ENCODE measurements at places on chromosomes 12 and 14.

DNA sequence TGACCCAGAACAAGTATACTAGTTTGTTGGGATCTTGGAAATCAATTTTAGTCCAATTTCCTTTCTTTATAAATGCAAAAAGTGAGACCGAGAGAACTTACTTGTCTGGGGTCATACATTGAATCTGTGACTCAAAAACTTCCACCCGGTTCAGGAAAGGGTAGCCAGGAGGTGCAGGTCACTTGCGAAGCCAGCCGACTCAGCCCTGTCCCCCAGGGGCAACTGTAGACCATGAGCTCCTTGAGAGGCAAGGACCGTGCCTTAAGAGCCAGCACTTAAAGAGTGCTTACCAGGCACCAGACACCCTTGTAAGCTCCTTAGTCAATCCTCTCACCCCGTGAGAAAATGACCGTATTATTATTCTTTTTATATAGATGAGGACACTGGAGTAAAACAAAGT, 505 bp upstream of the BCDIN3D start:
- no peak for DNase-seq

DNA sequence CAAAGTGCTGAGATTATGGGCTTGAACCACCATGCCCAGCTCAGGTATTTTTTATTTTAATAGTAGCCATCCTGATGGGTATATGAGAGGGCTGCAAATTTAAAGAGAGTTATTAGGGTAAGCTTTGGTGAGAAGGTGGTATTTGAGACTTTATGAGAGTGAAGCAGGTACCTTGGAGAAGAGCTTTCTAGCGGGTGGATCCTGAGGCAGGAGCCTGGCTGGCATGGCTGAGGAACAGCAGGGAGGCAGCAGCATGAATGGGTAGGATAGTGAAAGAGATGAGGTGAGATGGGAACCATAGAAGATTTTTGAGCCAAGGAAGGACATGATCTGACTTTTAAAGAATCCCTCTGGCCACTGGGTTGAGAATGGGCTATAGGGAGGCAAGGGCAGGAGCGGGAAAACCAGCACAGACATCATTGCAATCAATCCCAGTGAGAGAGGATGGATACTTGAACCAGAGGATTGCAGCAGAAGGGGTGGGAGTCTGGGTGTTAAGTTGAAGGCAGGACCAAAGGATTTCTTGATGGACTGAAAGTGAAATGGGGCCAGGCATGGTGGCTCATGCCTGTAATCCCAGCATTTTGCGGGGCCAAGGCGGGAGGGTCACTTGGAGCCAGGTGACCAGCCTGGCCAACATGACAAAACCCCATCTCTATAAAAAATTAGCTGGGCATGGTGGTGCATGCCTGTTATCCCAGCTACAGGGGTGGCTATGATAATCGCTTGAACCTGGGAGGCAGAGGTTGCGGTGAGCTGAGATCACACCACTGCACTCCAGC, 5.7 kb downstream of the SVOP start:
- DNase-seq, result no peak

- peak; percentile 73 for DNase-seq
Measured at GRCh38 chr14:21068521-21069387, 1.4 kb upstream of the ARHGEF40 start.

GRCh38 chr12:26298785-26299621, 103.6 kb downstream of the SSPN start:
- DNase-seq, result peak; percentile 83

GRCh38 chr12:30840715-30841114, 85.8 kb upstream of the TSPAN11 start:
- DNase-seq, result no peak

DNA sequence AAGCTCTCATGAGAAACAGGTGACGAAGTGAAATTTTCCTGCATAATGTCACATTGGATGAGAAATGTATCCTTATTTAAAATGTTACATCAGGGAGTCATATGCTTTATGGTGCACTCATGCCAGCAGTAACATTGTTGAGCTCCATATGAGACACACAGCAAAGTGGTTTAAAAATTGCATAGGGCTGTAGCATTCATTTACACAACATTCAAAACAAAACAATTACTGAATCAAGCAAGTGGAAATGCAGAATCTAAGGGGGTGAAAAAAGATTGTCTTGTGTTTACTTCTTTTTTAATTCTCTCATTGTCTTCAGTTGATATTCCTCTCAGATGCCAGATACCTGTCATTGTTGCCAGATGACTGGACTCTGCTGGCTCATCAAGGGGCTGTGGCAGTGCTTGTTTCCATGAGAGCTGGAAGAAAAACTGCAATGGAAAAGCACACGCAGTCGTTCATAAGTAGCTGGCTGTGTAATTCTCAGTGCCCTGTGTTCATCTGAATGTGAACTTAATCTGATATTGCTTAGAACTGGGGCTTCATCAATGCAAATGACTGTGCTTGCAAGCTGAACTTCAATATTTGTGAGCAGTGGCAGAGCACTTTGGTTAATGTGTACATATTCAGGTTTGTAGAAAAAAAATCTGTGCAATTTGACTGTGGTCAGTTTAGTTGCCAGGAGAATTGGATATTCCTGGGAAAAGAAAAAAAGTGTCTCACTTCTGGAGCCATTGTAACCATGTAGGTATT, 305.6 kb downstream of the RAD51B start:
- DNase-seq, result no peak

DNA sequence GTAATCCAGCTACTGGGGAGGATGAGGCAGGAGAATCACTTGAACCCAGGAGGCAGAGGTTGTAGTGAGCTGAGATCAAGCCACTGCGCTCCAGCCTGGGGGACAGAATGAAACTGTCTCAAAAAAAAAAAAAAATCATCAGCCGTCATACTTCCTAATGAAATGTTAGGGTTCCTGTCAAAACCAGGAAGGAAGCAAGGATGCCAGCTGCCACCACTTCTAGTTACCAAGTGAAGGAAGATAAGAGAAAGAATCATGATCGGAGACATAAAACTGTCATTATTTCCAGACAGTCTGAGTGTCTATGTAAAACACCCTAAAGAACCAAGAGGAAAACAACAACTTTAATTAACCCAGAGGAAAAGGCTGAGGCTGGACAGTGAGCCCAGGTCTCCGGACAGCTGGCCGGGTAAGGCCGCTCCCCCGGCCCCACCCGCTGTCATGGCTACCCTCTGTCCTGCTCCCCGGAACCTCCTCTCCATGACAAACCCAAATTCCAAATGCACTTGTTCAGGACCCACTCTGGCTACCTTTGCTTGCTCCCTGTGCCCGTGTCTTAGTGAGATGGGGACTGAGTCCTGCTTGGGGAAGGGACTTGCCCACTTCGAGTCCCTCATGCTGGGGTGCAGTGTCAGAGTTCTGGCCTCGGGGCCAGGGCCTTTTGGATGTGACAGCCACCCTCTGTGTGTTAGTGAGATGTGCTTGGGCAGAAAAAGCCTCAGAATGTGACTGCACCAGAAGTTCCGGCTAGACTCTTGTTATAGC, 29.0 kb downstream of the SLC6A12 start:
- no peak for DNase-seq

DNA sequence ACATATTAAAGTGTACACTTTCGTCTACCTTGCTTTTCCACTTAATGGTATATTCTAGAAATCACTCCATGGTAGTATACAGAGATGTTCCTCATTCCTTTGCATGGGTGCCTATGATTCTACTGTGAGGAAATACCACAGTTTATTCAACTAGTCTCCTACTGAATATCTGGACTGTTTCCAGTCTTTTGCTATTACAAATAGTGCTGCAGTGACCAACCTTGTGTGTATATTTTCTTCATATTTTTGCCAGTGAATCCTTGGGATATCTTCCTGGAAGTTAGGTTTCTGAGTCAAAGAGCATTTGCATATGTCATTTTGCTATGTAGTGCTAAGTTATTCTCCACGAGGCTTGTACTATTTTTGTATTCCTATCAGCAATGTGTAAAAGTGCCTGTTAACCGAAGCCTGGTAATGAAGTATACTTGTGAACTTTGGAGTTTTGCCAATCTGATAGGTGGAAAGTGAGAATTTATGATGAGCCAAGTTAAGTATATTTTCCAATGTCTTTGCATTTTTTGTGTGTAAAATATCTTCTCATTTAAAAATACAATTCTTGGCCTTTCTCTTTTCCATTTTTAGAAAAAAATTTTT, 31.3 kb upstream of the TMEM263 start:
- DNase-seq, result no peak

DNA sequence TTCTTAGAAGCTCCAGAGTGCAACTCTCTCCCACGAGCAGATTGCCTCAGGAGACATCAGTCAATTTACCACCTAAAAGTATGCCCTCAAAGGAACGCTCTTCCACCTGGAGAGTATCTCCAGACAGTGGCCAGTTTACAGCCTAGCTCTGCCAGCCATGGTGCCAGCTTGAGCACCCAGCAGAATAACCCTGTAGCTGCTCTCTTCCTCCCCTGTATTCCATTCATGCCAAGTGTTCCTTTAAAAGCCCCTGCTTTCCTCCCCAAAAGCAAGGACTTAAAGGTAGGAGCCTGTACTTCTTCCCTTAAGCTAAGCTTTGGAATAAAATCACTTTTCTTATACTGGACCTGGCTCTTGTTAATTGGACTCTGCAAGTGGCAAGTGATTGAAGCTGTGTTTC, 245.4 kb upstream of the TMEM132C start:
- no peak for DNase-seq

DNA sequence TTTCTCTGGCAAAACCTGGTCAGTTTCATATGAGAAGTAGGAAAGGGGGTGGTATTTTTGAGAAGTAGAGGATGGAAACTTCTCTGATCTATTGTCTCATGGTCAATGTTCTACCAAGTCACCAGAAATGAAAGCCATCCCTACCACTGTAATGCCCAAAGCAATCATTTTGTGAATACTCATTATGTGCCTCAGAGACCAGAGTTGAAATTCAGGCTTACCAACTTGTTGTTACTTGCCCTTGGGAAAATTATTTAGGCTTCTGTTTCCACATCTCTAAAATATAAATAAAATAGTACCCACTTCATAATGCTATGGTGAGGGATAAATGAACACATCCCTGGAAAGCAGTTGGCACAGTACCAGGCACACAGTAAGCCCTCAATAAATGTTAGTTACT, 723.7 kb upstream of the TBX3 start:
- DNase-seq, result no peak

DNA sequence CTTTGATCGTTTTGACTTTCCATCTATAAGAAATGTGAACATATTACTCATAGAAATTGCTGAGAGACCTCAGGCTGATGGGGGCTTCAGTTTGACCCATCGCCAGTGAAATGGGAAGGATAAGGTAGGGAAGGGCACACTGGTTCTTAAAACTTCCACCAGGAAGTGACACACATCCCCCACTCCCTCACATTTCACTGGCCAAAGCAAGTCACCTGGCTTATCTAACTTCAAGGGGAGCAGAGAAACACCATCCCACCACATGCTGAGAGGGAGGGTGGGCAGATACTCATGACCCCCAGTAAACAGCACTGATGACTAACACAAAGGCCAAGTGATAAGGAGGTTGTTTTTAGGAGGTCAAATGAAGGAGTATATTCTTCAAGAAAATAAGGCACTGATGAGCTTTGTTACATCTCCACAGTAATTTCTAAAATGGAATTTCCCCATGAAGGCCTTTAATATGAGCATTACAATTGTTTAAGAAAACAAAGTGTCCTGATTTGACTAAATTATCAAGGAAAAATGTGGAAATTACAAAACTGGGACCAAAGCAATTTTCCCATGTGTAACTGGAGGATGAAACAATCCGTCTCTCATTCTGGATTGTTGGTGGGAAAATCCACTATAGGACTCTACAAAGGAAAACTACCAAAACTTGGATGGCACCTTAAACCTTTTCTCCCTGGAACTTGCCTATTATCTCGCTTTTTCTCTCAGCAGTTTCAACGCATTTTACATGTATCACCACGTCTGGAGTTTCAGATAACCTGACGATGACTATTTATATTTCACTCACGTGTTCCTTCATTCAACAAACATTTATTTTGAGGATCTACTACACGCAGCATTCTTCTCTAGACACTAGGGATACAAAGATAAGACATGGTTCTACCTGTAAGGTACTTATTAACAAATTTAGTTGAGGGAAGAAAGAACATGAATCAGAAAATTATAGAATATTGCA, 91.8 kb upstream of the EEA1 start:
- no peak for DNase-seq

- DNase-seq, result peak; percentile 46
Measured at GRCh38 chr14:78746086-78746595, 576.0 kb downstream of the NRXN3 start.

GRCh38 chr12:52038447-52038846, 12.8 kb upstream of the NR4A1 start:
- no peak for DNase-seq

GRCh38 chr14:75295061-75295461, 16.4 kb downstream of the FOS start:
- DNase-seq, result peak; percentile 54

DNA sequence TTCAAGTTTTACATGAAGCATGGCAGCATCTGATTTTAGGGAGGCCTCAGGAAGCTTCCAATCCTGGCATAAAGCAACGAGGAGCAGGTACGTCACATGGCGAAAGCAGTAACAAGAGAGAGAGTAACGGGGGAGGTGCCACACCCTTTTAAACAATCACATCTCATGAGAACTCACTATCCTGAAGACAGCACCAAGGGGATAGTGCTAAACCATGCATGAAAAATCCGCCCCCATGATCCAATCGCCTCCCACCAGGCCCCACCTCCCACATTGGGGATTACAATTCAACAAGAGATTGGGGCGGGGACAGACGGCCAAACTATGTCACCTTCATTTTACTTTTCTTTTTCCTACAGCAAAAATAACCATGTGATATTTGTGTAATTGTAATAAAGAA, 7.2 kb upstream of the MAP3K9 start:
- no peak for DNase-seq

DNA sequence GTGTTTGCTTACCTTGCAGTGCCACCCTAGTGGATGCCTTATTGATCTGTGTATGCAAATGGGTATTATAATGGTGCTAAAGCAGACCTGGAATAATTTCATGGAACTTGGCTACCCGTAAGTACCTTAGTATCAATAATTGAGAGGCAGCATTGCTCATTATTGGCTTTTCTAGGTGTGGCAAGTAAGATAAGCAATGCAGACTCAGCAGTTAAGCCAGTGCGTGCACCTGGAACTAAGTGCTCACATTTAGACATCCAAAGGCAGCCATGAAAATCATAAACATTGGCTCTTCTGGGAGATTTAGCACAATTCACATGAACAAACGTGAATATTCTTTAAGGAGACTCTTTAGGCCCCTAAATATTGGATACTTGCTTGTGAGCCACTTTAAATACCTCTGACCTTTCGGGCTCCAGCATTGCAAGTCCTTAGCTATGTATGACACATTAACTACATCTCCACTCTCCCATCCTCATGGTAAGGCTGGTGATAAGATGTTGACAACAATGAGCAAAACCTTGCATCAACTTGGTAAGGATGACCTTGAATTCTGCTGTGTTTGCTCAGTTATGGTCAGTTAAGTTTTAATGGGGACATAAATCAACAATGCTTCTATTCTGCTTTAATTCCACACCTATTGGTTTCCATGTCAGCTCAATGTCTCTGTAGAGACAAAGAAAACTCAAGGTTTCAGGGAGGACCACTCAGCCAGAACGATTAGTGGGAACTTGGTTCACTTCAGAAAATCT, 112.0 kb downstream of the SLC5A8 start:
- no peak for DNase-seq

GRCh38 chr12:89960011-89960507, 251.4 kb upstream of the ATP2B1 start:
- no peak for DNase-seq

GRCh38 chr12:131774576-131775391, 53.4 kb upstream of the MMP17 start:
- no peak for DNase-seq
